Muscle of arm (tissue), 14 donors: ENCODE measurements at places on chromosomes 2 and 18. TPM values are rescaled to one million over a fixed set of nuclear protein-coding genes. Genes with fewer than 3 reads are reported as not detected.

The CPO gene
- polyA plus RNA-seq, result 0.31 TPM

The ECEL1 gene
- 0.50 TPM for polyA plus RNA-seq

The CD226 gene
- 0.53 TPM for polyA plus RNA-seq

The FOXI3 gene
- polyA plus RNA-seq, result not detected

The AQP12B gene
- 0.65 TPM for polyA plus RNA-seq

The HTR2B gene
- polyA plus RNA-seq, result 0.15 TPM

The SATB2 gene
- 2.4 TPM for polyA plus RNA-seq

The SERPINB11 gene
- not detected for polyA plus RNA-seq

The GMCL1 gene
- 19.4 TPM for polyA plus RNA-seq

The GAL3ST2 gene
- not detected for polyA plus RNA-seq

The ATL2 gene
- 37.7 TPM for polyA plus RNA-seq

The CABYR gene
- polyA plus RNA-seq, result 5.2 TPM

The SCG2 gene
- polyA plus RNA-seq, result 0.36 TPM

The RAMP1 gene
- polyA plus RNA-seq, result 30.5 TPM

GRCh38 chr2:241764275-241765241, 12.1 kb upstream of the GAL3ST2 start:
- no peak for DNase-seq

DNA sequence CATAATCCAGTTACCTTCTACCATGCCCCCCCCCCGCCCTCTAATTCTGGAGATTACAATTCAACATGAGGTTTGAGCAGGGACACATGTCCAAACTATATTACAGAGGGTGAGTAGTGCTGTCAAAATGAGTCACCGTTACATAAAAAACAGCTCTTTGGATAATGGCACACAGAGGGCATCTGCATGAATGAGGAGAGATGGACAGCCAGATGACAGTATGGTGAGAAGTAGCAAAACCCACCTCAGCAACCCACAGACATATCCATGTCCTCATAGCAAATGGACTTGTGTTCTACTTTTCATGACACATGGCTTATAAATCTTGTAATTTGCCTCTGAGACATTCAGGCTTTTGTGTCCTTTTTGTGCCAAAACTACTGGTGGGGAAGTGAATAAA, 132.0 kb downstream of the EML6 start:
- DNase-seq, result no peak

DNA sequence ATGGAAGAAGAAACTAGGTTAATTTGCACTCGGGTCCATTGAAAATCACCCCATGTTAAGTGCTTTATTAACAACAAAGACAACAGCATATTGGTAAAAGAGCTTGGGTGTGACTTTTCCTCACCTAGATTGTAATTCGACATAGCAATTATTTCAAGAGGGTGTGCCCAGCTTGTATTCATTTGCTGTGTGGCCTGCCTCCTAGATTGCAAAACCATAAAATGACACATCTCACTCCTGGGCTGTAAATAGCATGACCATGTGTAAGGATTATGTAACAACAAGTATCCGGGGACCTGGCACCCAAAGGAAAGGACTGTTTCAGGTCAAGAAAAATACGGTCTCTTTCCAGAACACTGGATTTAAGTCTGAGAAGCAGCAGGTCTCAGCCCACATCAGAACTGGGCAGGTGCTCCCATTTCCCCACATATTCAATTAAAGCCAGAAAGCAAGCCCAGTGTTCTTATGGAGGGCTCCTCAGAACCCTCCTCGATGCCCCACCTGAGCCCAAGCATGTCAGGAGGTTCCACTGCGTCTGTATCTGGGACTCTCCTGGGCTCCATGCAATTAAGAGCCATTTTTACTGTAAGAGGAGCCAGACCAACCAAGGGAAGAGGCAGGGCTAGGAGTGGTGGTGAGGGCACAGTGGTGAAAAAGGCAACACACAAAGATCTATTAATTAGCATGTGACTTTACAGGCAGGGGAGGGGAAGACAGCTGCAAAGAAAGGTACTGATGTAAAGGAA, 39.2 kb downstream of the MREG start:
- DNase-seq, result no peak

DNA sequence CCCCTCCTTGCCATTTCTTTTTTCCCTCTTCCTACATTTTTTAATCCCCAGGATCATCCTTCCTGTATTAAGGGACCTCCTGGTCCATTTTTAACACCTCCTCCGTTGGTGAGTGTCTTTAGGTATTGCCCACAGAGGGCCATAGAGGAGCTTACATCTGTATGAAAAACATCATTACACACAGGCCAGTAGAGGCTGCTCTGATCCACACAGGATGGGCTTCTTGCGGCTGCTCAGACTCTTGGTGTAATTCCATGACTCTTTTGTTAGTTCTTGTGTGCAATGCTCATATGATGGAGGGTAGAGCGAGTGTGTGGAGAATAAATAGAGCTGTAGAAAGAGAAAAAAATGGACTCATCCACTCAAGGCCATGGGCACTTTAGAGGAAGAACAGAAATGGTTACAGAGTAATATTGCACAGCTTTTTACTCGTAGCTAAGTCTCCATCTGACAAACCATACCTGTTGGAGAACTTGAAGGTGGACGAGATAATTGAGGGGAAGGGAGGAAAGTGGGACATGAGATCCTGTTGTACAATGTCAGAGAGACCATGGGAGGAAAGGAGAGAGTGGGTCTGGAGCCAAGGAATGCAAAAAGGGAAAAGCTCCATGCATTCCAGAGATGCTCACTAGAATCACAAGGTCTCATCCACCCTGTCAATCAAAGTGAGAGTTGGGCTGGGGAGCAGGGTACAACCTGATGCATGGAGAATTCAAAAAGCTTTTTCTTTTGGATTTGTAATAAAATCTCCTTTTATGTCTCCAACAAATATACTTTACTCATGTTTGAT, 129.7 kb upstream of the TNP1 start:
- no peak for DNase-seq

DNA sequence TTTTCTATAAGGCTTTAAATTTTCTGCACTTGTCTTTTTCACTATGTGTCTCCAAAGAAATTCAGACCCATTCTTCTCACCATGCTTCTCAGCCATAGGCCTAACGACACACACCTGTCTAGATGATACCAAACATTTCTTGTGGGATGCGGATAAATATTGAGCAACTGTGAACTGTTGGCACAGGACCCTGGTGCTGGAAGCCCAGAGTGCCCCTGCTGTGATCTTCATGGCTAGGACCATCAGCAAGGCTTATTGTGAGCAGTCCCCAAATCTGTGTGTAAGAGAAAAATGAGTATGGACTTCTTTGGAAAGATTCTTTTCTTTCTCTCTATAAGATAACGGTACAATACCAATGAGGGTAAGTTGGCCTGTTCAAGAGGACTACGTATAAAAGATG, 54.1 kb upstream of the NCK2 start:
- no peak for DNase-seq

GRCh38 chr2:105718846-105719481, 25.7 kb upstream of the NCK2 start:
- DNase-seq, result no peak

GRCh38 chr2:172861656-172862476, 126.2 kb downstream of the RAPGEF4 start:
- DNase-seq, result no peak

DNA sequence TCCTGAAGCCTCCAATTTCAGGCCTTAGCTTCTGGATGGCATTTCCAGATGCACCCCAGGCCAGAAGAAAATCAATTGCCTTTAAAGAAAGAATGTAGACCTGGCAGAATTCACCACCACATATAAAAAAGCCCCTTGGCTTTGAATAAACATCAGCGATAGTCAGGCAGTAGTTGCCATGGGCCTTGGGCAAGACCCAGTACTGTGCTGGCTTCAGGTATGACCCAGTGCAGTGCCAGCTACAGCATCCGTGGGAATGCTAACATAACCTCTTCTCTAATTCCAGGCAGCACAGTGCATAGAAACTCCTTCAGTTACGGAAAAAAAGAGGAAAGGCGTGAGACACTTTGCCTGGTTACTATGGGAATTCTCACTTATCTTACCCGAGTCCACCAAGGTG, 539.6 kb upstream of the LRRTM4 start:
- DNase-seq, result no peak

- no peak for DNase-seq
These were observed 3.4 kb upstream of the RTP5 start for GRCh38 chr2:241865957-241866789.

- no peak for DNase-seq
These were observed 17.9 kb downstream of the REV1 start for GRCh38 chr2:99471654-99472599.

DNA sequence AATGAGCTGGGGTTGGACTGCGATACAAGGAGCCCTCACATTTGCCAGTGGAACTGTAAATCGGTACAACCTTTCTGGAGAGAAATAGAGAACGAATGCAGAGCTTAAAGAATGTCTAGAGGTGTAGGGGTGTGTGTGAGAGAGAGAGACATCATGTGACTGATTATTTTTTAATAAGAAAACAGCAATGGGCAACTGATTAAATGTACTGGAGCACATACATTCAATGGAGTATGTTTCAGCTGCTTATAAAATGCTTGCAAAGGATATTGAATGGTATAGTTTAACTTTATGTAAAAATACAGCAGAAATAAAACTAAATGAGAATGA, 391 bp upstream of the TMEM17 start:
- no peak for DNase-seq

- DNase-seq, result no peak
These were observed 10.9 kb upstream of the NT5C1B start for GRCh38 chr2:18600255-18600613.

- no peak for DNase-seq
These were observed 70.2 kb upstream of the EMILIN2 start for GRCh38 chr18:2776601-2777000.

GRCh38 chr2:136932700-136933099, 167.4 kb downstream of the THSD7B start:
- no peak for DNase-seq

DNA sequence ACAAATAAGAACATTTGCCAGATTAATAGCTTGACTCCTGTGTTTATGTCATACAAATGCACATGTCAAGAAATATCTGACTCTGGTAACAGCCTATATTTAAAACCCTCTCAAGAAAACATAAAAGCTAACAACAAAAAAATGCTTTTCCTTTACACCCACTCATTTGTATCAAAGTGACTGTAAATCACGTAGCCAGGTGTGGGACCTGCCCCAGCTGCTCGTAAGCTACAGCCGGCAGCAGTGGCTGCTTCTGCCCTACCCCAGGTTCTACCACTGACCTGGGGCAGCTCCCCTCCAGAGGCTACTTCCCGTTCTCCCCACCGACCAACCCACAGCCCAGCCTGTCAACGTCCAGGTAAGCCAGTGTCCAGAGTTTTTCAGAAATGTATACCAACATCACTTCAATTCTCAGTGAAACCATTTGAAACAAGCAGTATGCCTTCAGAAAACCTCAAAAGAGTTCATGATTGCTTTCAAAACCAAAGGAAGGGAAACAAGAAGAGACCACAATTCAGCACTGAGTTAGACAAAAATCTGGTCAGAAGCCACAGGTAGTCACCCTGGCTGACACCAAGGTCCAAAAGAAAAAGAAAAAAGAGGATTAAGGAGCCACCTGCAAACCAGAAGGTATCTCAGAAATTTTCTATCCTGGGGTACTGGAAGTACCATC, 40.4 kb downstream of the KIDINS220 start:
- no peak for DNase-seq

GRCh38 chr2:221948076-221948475, 350.7 kb downstream of the PAX3 start:
- DNase-seq, result no peak

- no peak for DNase-seq
These were observed 75.4 kb upstream of the AQP4 start for GRCh38 chr18:26940744-26941398.

DNA sequence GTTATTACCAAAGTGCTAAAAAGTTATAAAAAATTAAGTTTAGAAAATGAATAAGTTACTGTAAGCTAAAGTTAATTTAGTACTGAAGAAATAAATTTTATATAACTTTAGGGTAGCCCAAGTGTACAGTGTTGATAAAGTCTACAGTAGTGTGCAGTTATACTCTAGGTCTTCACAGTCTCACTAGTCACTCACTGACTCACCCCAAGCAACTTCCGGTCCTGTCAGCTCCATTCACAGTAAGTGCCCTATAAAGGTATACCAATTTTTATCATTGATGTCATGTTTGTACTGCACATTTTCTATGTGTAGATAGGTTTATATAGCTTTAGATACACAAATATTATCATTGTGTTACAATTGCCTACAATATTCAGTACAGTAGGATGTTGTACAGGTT, 518.3 kb upstream of the PIK3C3 start:
- DNase-seq, result no peak

- DNase-seq, result no peak
These were observed 122.5 kb downstream of the FHOD3 start for GRCh38 chr18:36419900-36420531.

GRCh38 chr18:40917056-40917455, 1038.0 kb upstream of the PIK3C3 start:
- DNase-seq, result no peak

DNA sequence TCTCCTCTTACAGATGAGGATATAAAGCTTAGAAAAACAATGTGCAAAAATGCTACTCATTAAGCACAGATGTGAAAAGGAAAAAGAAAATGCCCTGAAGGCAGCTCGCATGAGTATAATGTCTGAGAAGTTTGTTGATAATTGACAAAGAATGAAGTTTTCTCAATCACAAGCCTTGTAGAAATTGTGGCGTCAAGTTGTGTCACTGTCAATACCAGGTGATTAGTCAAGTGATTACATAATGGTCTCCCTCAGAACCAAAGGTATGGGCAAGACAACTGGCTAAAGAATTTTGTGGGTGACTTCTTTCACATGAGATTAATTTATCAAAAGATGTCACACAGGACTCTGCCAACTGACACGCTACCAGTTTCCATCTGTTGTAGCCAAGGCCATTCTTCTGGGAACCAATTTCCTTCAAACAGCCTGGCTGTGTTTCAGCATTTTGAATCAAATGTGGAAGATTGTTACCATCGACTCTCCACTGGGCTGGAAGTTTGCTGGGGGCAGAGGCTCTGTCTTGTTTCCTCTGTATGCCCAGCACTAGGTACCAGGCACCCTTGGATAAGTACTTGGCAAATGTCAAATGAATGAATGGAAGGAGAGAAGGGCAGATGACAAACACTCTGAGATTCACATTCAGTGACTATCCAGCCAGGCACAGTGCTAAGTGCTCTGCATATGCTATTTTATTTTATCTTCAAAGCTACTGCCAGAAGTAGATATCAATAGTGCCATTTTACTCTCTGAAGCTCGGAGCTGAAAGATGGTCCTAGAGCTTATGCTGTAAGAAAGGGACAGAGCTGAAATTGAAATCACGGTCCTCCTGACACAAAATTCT, 5.9 kb upstream of the FN1 start:
- DNase-seq, result no peak
